CD4-positive, alpha-beta T cell treated with Interleukin-4 for 4 hours (primary cell): ENCODE measurements at places on chromosomes 3 and 15.

DNA sequence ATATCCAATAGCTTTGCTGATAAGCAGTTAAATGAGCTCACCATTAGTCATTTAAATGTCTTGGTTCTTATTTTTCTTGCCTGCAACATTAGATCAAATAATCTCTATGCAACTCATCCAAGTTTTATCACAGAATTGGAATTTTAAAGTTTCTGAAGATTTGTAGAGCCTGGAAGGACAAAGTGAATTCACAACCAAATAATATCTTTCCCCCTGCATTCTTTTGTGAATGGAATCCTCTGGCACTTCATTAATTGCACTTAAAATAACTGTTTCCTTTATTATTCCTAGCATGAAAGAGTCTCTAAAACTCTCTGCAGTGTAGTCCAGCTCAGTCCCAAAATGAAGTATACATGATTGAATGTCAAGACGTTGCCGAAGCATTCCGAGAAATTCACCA lies 345.6 kb upstream of the TGFBR2 start:
- no peak for DNase-seq

DNA sequence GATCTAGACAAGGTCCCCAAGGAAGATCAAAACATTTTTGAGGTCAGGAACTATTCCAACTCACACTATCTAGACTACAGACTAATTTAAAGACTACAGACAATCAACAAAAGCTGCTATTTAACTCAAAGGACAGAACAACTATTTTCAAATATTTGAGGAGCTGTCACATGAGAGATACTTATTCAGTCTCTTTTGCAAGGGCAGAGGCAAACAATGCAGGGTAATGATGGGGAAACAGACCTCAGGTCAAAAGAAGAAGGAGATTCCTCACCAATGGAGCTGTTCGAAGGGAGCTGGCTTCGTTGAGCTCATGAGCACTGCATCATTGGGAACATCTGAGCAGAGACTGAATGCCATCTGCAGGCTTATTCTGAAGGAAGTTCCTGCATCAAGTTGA lies 231.9 kb downstream of the DTWD1 start:
- no peak for DNase-seq

GRCh38 chr15:100686021-100686724 lies 83.8 kb downstream of the ASB7 start:
- no peak for DNase-seq

DNA sequence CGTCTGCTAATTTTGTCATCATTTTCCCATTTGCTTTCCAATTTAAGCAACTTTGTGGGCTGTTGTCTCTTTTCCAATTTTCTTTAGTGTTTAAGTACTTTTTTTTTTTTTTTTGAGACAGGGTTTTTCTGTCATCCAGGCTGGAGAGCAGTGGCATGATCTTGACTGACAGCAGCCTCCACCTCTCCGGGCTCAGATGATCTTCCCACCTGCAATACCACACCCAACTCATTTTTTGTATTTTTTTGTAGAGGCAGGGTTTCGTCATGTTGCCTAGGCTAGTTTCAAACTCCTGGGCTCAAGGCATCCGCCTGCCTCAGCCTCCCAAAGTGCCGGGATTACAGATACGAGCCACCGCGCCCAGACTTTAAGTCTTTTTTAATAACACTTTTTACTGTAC lies 26.2 kb upstream of the EIF4A2 start:
- DNase-seq, result no peak

DNA sequence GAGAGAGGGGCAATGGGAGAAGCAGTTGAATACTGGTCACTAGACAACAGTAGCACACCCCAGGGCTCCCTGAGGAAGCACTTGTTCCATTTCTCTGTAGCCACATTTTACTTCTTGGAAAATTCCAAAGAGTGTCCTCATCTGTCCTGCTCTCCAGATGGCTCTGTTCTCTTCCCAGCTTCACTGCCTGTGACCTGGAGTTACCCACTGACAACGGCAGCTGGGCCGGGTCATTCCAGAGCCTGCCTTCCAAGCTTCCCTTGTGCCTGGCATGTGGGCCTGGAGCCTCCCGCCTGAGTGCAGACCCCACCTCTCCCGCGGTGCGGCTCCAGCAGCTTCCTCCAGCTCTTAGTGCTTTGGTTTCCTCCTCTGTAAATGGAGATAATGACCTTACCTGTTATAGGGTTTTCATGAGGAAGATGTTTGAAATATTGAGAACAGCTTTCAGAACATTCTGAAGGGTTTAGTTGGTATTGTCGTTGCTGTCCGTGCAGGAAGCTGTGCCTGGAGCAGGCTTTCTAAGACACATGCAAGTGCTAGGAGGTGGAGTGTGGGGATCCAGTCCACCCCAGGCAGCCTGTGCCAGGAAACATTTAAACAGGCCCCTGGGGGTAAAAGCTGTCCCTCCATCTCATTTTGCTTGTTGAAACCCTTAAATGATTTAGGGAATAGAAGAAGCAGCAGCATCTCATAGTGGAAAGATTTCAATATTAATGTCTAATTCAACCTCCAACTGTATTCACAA lies 24.8 kb downstream of the EFCC1 start:
- no peak for DNase-seq

DNA sequence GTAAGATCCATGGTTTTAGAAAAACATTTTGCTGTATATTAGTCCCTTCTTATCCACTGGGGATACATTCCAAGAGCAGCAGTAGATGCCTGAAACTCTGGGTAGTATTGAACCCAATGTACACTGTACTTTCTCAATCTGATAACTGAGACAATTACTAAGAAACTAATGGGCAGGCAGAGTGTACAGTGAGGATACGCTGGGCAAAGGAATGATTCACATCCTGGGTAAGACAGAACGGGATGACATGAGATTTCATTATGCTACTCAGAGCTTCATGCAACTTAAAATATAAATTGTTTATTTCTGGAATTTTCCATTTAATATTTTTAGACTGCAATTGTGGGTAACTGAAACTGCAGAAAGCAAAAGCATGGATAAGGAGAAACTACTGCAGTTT lies 46.2 kb upstream of the TEX55 start:
- no peak for DNase-seq

DNA sequence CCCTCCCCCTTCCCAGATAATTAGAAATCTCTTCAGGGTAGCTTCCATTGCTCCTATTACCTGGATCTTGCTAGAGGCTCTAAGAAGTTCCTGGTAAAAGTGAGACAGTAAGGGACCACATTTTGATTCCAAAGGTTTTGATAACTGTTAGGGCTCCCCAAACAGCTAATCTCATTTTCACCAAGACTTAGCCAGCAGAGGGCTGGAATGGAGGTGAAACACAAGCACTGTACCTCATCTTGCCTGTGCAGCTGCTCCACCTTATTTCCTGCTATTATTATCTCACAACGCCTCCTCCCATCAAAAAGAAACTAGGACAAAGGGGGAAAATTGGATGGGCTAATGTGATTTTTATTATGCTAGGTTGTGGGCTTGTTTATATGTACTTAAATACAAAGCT lies 7.3 kb downstream of the SETD5 start:
- DNase-seq, result peak; percentile 17

DNA sequence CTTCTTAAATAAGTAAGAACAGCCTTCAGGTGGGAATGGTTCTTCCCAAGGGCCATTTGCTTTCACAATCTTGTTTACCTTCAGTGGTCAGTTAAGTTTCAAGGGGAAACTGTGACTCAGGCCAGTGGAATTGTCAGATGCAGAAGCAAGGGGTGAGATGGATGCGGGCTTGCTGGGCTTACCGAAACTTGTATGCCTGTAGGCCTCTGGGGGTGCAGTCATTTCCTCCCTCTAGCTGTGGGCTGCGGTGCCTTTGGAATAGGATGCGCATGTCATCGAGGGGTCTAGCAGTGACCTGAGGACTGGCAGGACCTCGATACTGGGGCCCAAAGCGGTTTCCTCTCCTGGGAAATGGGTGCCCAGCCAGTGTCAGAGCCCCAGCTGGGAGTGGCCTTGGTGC lies 121.6 kb downstream of the EEFSEC start:
- no peak for DNase-seq

GRCh38 chr3:126031981-126032471 lies 51.9 kb downstream of the SLC41A3 start:
- DNase-seq, result no peak

DNA sequence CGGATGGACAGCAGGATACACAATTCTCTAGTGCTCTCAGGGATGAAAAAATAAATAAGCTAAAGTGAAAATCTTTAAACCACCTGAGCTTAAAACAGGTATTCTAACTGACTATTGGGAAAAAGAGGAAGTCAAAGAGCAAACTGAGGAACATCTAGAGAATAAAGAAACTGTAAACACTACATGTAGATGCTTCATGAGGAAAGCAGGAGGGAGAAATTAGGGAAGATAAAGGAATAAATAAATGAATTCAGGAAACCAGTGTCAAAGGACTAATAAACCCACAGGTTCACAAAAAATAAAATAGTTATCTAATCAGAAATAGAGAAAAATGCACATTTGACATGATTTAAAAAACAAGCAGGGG lies 525 bp upstream of the MCCC1 start:
- DNase-seq, result no peak

- DNase-seq, result no peak
These were observed 427.0 kb upstream of the RBMS3 start for GRCh38 chr3:28853830-28854229.

DNA sequence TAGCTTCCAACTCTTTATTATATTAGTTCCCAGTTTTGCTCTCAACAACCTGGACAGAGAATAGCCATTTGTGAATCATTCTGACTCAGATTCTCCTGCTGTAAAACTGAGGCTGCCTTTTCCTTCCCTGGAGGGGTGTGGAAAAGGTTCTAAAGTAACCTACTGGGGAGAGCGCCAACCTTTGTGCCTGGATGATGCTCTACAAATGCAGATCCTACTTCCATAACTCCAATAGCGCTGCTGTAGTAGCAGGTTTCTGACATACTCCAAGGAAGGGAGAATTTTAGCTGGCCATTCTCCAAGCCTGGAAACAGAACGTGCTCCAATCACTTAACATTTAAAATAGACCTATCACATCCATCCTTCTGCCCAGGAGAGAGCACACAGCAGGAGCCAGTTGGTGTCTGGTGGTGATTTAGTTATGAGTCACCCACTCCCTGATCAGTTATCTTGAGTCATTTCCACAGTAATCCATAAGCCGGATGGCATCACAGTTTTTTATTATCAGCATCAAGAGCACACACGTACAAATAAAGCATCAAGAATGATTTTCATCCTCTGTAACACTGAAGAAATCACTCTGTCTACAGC lies 38.3 kb downstream of the MYH15 start:
- DNase-seq, result no peak

DNA sequence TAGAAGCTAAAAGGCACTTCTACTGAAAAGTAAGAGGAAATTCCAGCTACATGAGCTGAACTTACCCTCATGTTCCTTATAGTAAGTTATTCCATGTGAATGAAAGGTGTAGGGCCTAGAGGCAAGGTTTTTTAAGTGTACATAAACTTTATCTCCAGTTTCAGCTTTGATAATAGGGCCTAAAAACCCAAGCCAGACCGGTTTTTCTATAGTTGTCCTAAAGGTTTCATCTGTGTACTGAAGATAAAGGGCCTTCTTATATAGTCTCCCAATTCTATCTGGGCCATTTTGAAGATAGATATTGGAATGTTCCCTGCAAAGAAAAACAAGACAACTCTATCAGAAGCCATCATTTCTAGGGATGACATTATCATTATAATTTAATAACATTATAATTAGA lies 9.2 kb downstream of the CP start:
- no peak for DNase-seq

DNA sequence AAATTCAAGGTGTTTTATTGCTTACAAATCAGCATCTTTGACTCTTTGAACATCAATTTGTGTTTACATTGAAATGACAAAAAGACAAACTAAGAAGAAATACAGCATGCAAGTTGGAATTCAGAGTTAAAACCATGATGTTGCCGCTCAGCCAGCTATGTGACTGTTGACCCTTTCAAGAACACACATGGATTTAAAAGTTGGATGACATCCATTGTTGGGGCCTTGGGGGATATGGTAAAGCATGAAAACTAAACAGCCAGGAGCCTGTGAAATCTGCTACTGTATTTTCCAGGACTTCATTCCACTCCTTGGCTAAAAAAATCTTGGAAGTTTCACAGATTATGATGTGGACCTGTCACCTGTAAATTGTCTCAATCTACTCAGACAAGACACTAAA lies 4.6 kb downstream of the P2RY1 start:
- DNase-seq, result no peak

DNA sequence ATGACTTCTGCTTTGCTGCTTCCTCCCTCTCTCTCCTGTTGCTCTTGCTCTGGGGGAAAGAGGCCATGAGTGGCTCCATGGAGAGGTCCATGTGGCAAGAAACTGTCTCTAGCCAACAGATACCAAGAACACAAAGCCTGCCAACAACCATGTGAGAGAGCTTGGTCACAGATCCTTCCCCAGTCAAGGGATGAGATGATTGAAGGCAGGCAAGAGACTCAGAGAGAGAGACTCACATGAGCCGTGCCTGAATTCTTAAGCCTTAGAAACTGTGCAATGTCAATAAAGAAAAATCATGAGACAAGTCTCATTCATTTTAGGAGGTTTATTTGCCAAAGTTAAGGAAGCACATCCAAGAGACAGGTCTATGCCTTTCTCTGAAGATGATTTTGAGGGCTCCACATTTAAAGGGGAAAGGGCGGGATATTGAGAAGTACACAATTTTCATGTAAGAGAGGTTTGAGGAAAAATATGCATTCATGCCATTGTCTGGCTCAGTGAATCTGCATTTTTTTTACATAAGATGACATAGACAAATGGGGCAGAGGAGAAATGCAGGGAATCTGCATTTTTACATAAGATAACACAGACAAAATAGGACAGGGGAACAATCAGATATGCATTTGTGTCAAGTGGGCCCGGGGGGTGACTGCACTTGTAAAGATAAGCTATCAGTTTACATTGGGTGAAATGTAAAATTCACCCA lies 59.5 kb upstream of the SUCLG2 start:
- no peak for DNase-seq

GRCh38 chr15:87502173-87502572 lies 754.4 kb downstream of the NTRK3 start:
- DNase-seq, result no peak

GRCh38 chr3:133608388-133608787 lies 34.9 kb downstream of the CDV3 start:
- DNase-seq, result no peak

- no peak for DNase-seq
These were observed 220.0 kb upstream of the NANOGP8 start for GRCh38 chr15:35305031-35305550.

DNA sequence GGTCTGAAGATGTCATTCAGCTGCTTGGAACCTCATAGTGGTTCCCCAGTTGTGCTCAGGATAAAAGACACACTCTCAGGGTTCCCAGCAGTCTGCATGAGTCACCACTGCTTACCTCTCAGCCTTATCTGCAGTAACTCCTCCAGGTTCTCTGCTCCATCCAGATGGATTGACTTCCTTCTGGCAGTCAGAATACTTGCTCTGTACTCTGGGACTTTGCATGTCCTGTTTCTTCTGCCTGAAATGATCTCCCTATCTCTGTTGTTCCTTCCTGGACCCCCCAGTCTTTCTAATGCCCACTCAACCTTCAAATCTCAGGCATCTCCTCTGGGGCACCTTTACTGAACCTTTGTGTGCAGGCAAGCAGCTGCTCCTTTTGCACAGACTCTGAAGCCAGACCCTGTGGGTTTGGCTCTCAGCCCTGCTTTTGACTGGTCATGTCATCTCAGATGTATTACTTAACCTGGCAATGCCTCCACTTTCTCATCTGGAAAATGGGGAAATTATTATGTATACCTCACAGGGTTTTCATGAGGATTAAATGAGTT lies 38.4 kb downstream of the ITPR1 start:
- DNase-seq, result no peak
